ENCODE measurements at places on chromosomes 2 and 18. TPM values are rescaled to one million over a fixed set of nuclear protein-coding genes. Genes with fewer than 3 reads are reported as not detected.

GRCh38 chr2:27170581-27171337, 22.0 kb downstream of the TCF23 start:
- no peak for DNase-seq

DNA sequence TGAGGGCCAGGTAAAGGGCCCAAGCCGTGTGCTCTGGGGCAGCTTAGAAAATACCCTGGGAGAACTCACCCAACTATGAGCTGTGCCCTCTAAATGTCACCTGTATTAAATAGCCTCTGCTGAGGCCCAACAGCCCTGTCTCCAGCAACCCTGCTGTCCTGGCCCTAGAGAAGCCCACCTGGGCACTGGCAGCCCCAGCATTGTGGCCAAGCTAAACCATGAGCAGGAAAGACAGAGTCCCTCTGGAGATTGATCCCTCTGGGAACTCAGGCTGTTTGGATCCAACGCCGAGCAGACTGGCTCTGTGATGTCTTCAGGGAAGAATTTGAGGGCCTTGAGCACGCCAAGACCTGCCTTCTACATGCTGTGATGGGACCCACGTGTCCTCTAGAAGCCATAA, 126.5 kb downstream of the TTC32 start:
- no peak for DNase-seq

ATP5F1A gene
- polyA plus RNA-seq = 525 TPM

DNA sequence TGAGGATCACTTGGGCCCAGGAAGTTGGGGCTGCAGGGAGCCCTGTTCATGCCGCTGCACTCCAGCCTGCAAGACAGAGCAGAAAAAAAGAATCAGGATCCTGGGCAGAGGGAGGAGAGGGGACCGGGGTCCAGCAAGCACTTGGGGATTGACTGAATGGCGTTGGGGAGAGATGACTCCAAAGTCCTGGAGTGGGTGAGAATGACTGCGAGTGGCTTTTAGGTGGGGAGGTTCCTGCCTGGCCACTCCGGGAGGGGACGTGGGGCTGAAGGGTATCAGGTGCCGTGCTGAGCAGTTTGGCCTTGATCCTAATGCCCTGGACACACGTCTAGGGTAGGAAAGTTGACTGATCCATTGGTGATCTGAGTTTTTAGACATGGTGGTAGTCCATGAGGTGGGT, 3.5 kb upstream of the NFATC1 start:
- no peak for DNase-seq

ANKRD29 gene
- not detected for polyA plus RNA-seq

DNA sequence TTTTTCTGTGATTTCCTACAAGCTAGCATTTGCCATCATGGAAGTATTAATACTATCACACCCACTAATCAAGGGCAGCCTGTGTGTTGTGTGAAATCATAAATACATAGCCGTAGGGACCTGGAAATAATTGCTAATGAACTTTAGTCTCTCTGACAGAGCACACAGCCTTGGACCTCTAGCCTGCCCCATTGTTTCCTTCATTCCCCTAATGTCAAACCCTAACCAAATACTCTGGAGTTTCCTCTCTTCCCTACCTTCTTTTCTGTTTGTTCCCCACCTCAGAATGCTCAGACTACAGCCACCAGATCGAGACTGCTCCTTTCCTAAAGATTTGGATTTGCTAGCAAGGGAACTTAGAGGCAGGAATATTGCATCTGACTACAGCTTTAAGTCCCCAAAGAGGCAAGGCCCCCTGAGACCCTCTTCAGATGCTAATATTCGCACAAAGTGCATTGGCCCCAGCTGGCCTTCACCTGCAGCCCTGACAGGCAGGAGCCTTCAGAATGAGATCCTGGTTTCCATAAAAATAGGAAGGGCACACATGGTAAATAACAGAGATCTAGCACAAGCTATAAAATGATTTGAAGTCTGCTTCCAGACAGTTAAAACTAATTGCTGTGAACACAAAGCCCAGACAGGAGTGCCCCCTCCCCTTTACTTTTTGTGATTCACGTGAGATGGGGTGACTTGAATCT, 279.2 kb upstream of the DCC start:
- no peak for DNase-seq

LOXHD1 gene
- 1.7 TPM for polyA plus RNA-seq

- DNase-seq = no peak
Observed at GRCh38 chr18:59567431-59567830, 129.8 kb downstream of the CCBE1 start.

ZNF892 gene
- polyA plus RNA-seq = not detected

- no peak for DNase-seq
Observed at GRCh38 chr2:2057125-2057721, 273.9 kb downstream of the MYT1L start.

- DNase-seq = no peak
Observed at GRCh38 chr18:66438711-66439536, 165.0 kb downstream of the CDH19 start.

GPR35 gene
- 1.8 TPM for polyA plus RNA-seq

DNA sequence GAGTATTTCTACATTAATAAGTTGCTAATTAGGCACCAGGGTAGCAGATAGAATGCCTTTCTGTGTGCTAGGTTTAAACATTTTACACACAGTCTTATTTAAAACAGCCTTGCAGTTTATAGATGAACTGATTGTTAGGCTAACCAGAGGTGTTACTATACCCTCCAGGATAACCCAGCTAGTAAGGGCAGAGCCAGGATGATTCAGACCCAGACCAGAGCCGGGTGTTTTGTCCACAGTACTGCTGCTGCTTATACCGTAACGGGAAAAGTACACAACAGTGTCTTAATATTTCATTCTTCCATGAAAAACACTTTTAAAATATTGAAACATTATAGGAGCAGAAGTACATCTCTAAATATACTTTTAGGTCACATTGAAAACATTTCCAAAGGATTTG, 82.7 kb downstream of the MALT1 start:
- no peak for DNase-seq

DNA sequence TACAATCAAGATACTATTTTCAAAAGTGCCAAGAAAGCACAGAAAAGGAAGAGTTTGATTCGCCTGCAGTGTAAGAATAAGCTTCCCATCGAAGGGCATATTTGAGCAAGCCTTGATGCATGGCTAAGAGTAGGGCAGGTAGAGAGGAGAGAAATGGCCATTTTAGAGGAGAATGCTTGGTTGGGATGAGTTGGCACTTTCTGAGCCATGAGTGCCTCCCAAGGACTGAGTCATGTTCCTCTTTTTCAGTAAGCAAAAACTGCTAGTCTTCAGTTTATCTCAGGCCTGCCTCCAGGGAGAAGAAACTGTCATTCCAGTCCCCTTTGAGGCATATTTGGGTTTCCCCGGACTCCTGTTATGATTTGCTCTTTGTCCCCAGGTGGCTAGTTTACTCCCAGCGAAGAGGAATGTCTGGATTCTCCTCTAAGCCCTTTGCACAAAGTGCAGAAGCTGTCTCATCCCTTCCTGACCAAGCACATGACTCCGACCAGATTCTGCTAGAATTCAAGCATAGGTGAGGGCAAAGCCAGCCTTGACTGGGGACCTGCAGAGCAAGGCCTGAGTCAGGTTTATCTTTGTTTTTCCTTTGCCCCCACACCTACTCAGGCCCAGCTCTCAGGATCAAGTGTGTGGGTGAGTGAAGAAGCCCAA, 115.2 kb downstream of the TTC32 start:
- DNase-seq = no peak

G6PC2 gene
- polyA plus RNA-seq = not detected

- DNase-seq = no peak
Observed at GRCh38 chr2:77443076-77443475, 79.1 kb downstream of the LRRTM4 start.

- no peak for DNase-seq
Observed at GRCh38 chr18:48904091-48904490, 46.7 kb downstream of the SMAD7 start.

DNA sequence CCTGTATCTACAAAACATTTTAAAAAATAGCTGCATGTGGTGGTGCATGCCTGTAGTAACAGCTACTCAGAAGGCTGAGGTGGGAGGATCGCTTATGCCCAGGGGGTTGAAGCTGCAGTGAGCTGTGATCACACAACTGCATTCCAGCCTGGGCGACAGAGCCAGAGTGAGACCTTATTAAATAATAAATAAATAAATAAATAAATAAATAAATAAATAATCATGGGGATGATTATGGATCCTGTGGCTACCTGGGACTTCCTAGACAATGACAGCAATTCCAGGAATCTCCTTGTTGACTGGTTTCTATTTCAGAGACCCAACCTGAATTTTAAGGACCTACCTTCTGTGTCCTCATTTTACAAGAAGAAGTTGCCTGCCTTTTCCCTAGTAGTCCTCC, 91.5 kb downstream of the KCTD18 start:
- DNase-seq = no peak

GRCh38 chr18:41695441-41695840, 259.6 kb upstream of the PIK3C3 start:
- no peak for DNase-seq

GRCh38 chr2:226491112-226491511, 308.5 kb downstream of the IRS1 start:
- peak; percentile 53 for DNase-seq

All from muscle of arm (tissue), 14 donors.